ENCODE measurements at places on chromosomes 16 and 17. TPM values are rescaled to one million over a fixed set of nuclear protein-coding genes. Genes with fewer than 3 reads are reported as not detected.

- DNase-seq = no peak
Measured at GRCh38 chr16:825341-826061, 25.0 kb upstream of the GNG13 start.

- no peak for DNase-seq
Measured at GRCh38 chr16:48247311-48247710, at the start of gene ABCC11. TSS of gene ABCC11 (minus strand) at chr16:48247539. CDS start at chr16:48231921, 15,618 bp downstream.

- DNase-seq = peak; percentile 81
Measured at GRCh38 chr16:86708431-86708830, 130.1 kb downstream of the FOXL1 start.

- no peak for DNase-seq
Measured at GRCh38 chr16:12729448-12729847, 74.2 kb downstream of the CPPED1 start.

DNA sequence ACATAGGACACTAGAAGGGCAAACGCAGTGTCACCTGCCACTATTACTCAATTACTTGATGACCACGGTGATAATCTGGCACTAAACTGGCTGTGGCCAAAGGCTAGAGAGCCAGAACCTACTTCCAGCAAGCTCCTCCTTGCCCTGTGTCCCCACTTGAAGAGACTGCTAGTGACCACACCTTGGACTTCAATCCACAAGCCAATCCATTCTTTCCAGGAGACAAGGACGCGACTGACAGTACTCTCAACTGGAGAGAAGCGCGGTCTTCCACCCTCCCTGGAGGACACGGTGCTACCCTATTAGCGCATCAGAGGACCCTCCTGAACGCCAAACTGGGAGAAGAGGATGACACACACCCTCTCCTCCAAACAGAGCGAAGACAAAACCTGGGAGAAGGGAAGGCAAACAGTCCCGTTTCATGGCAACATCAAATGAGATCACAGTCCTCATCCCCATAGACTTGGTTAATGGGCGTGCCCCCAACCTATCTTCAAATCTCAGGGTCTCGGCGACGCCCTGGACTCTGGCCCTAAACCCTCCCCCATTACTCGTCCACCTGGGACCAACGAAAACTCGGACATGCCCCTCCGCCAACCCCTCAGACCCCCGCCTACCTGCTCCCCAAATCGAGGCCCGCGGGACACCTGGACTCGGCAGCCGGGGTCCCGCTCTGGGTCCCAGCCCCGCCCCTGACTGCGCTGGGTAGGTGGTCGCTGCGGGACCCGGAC is 508 bp downstream of the FLCN start:
- DNase-seq = no peak

DNA sequence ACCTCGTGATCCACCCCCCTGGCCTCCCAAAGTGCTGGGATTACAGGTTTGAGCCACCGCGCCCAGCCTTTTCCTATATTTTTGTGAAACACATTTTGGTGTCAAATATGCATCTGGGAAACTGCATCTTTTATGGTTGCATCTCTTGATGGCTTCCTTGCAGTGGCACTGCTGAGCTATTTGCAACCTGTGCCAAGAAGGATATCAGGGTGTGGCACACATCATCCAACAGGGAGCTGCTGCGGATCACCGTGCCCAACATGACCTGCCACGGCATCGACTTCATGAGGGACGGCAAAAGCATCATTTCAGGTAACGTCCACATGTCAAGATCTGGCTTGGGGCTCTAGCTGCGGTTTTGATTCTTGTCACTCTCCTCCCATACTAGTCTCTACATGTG is 16.8 kb upstream of the USP43 start:
- DNase-seq = no peak

DNA sequence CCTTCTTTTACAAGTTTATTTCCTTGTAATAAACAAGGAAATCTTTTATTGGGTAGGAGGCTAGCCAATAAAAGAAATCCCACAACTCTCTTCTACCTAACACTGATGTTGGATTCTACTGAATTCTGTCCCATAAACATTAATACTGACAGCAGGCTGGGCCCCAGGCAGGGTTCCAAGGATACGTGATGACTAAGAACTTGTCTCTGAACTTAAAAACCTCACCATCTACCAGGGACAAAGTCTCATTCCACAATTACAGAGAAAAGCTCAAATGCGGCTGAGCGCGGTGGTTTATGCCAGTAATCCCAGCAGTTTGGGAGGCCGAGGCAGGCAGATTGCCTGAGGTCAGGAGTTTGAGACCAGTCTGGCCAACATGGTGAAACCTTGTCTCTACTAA is 64.9 kb downstream of the ARHGAP17 start:
- DNase-seq = no peak

DNA sequence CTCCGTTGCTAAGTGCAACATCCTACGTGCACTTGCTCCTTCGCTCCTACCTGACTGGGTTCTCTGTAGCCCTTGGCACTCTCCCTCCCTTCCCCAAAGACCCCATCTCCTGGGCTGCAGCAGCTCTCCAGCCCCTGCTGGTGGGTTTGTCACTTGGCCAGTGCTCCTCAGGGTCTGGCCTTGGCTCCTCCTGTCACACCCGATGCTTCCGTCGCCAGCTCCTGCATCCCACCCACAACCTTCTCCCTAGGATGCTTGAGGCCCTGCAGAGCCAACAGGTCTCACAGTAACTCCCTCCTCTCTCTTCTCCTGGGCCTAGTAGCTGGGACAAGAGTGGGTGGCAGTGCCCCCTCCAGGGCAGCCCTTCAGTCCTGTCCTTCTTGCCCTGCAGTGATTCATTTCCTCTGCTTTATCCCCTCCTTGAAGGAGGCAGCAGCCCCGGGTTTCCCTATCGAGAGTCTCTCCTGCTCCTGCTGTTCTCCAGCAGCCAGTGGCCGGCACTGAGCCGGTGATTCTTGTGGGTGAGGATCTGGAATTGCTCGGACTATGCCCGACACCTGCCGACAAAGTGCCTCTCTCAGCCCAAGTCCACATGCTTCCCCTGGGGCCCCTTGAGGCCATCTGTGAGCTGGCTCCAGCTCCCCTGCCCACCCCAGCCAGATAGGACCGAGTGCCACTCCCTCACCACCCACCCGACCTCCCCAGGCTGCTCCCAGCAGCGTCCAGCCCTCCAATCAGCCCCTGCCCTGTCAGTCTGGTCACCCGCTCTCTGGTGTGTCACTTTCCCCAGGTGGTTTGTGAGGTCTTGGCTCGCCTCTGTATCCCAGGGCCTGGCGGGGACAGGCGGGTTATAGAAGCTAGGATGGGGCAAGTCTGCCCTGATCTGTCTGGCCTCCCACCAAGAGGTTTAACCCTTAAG is 3.8 kb downstream of the LITAFD start:
- DNase-seq = no peak

DNA sequence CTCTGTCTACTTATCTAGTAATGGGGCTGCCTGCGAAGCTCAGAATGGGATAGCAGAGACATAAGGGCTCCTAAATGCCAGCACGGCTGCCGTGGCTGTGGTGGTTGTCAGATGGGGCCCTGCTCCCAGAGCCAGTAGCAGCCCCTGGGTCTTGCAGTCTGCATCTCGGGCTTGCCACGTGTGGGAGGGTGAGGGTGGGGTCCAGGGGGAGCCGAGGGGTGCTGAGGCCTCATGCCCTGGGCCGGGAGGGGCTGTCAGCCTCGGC is 88.8 kb upstream of the GSE1 start:
- DNase-seq = no peak

- DNase-seq = no peak
Measured at GRCh38 chr16:86428729-86429517, 81.4 kb upstream of the FOXF1 start.

DNA sequence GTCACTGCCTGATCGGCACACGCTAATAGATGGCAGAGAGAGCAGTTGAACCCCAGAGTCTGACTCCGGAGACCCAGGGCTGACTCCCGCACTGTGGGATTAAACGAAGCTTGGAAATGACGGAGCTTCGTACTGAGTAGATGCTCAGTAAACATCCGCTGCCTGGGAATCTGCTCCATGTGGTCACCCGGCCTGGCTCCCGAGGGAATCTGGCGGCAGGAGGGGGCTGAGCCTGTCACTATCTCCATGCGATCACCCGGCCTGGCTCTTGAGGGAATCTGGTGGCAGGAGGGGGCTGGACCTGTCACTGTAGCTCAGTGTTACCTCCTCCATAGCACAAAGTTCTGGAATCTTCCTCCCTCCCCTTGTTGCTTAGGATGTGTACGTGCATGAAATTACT is 139.7 kb upstream of the CIBAR2 start:
- no peak for DNase-seq

GRCh38 chr16:75452464-75453190 is 11.9 kb downstream of the TMEM170A start:
- peak; percentile 8 for DNase-seq

GRCh38 chr16:57146040-57146647 is 39.7 kb downstream of the PSME3IP1 start:
- peak; percentile 89 for DNase-seq

DNA sequence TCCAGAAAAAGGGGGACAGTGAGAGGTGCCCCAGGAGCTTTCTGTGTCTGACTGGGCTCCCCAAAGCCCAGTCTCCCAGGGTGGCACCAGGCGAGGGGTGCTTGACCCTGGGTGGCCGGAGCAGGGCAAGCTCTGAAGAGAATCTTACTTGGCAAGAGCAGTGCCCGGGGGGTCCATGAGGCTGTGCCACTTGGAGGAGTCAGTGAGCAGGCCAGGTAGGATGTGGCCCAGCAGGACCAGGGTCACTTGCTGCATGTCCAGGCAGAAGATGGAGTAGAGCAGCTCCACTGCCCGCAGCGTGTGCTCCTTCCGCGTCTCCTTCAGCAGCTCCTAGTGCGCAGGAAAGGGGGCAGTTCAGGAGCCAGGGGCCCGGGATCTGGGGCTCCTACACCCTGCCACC is 7.3 kb downstream of the CSF3 start:
- no peak for DNase-seq

GRCh38 chr17:47889734-47890529 is 6.1 kb upstream of the SP2 start:
- DNase-seq = peak; percentile 94

- no peak for DNase-seq
Measured at GRCh38 chr16:58492066-58492465, 7.9 kb upstream of the NDRG4 start.

- no peak for DNase-seq
Measured at GRCh38 chr17:57727630-57728175, 17.4 kb downstream of the CCDC182 start.

GRCh38 chr16:55868980-55869379 is 6.2 kb downstream of the CES5A start:
- no peak for DNase-seq

- DNase-seq = no peak
Measured at GRCh38 chr17:13562271-13562800, 39.4 kb downstream of the HS3ST3A1 start.

DNA sequence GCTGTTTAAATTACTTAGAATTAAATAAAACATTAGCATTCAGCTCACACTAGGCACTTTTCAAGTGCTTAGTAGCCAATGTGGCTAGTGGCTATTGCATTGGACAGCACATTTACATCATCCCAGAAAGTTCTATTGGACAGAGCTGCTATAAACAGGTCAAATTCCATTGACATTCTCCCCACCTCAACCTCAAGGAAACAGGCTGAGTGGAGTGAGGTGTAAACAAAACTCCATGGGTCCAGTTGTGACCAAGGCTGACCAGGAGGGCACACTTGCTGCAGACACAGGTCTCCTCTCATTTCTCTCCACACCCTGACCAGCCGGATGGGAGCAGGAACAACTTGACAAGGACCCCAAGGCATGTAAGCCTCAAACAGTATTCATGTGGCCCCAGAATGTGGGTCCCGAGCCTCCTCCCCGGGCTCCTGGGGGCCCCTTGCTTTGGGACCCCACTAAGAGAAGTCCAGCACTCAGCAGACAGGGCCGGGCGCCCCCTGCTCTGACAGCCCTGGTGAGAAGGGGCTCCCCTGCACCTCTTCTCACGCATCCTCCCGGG is 488 bp downstream of the C17orf113 start:
- no peak for DNase-seq

GRCh38 chr17:49513641-49514040 is 18.5 kb downstream of the NGFR start:
- DNase-seq = no peak

GRCh38 chr17:63984651-63985386 is 12.1 kb upstream of the SCN4A start:
- no peak for DNase-seq

GRCh38 chr17:12316021-12316420 is 295.3 kb downstream of the MAP2K4 start:
- no peak for DNase-seq

- peak; percentile 94 for DNase-seq
Measured at GRCh38 chr17:29617481-29618271, 5.0 kb downstream of the CORO6 start.

DNA sequence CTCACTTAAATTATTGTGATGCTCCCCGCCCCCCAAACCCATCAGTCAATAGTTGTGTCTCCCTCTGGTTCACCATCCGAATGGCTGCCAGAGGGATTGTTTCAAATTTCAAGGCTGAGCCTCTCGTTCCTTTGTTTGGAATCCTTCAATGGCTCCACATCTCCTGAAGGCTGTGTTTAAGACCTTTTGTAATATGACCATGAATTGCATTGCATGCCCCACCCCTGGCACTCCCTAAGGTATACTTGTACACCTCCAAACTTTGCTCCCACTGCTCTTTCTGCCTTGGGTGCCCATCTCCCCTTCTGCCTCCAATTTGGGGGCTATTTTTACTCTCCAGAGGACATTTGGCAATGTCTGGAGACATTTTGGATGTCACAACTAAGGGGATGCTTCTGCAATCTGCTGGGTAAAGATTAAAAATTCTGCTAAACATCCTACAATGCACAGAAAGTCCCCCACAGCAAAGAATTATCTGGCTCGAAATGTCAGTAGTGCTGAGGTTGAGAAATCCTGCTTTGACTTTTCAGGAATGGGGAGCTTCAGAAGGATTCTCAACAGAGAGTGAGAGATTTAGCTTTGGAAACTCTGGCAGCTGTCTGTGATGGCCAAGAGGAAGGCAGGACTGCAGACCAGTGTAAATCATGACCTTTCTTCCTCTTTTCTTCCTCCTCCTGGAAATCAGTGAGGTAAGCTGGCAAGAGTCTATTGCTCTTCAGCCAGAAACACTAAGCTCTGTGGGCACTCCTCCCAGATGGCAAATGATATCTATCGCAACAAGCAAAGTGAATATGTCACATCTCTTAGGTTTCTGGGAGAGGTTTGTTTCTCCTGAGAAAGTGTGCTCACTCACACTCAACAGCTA is 8.7 kb upstream of the IL4R start:
- no peak for DNase-seq

The ABCC3 gene
- total RNA-seq = 52.8 TPM

The ITGAD gene
- 0.39 TPM for total RNA-seq

The TP53TG3F gene
- not detected for total RNA-seq

The AATK gene
- 7.9 TPM for total RNA-seq

The GFAP gene
- total RNA-seq = 1.3 TPM

The PIPOX gene
- 1.3 TPM for total RNA-seq

The ZNF287 gene
- 6.6 TPM for total RNA-seq

The CFAP52 gene
- not detected for total RNA-seq

The CETP gene
- 6.4 TPM for total RNA-seq

The PPP1R1B gene
- 33.1 TPM for total RNA-seq

The FBRS gene
- total RNA-seq = 46.2 TPM
